ENCODE measurements at places on chromosomes 2 and 18. TPM values are rescaled to one million over a fixed set of nuclear protein-coding genes. Genes with fewer than 3 reads are reported as not detected.

DNA sequence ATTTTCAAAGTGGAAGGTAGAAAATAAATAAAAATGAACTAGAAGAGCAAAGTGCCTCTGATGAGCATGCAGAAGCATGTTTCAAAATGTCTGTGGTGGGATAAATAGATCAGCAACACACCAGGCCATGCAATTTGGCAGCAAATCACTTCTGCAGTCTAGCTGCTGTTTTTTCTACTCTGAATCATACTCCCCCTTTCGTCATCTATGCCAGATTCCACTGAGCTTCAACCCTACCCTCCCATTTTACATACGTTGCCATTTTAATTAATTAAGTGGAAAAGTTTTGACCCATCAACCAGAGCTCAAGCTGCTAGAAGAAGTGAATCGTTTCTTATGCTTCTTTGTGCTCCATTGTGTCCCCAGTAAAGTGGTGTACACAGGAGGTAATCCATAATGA is 79.3 kb downstream of the NRXN1 start:
- DNase-seq, result no peak

The RIT2 gene
- total RNA-seq, result not detected

DNA sequence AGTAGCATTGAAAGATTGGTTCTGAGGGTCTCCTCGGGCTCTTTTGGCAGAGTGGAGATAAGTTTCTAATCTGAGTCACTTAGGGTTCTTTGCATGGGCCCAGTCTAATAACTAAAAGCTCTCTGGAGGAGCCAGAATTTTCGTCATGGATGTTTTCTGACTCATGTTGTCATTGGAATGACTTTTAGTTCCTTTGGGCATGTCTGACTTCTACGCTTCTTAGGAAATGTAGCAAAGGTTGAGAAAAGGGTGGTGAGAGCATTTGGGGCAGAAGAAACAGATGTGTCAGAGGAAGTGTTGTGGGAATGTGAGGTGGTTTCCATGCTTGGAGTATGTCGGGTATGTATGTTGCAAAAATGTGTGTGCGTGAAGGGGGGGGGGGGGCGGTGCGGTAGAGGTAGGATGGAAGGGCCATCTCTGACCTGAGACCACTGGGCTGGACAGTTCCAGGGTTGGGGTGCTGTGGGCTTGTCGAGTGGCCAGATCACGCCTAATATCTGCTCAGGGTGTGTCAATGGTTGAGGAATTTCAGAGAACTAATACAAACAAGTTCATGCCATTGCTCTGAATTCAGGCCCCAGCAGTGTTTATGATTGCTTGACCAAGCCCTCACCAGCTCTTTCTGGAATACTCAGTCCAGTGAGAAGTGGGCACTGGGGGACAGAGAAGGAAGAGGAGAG is 26.9 kb downstream of the KLHL29 start:
- no peak for DNase-seq

DNA sequence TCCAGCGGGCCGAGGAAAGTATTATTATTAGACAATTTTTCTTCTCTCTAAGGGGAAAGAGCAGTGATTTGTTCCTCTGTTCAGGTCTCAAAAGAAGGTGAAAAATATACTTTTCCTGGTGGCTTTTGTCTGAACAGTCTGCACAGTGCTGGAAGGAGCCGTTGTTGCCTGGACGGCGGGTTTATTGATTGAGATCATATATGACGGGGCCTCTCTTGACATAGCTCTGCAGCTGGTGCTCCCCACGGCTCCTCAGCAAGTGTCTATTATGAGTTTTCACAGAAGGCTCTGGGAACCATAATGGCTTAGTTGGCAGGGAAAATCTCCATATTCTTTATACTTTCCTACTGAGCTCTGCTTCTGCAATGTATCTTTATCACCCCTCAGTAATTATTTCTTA is 42.9 kb downstream of the FSHR start:
- no peak for DNase-seq

DNA sequence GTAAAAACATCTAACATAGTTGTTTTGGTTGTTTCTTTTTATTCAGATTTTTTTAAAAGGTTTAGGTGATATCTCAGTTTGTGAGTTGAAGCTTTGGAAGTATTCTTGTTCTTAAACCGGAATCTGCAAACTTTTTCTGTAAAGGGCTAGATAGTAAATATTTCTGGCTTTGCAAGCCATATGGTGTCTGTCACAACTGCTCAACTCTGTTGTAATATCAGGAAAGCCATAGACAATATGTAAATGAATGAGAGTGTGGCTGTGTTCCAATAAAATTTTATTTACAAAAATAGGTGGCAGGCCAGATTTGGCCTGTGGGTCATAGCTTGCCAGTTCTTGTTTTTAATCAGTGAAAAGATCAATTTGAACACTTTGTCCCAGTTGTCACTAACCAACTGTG is 134.1 kb downstream of the CNTNAP5 start:
- no peak for DNase-seq

The PXDN gene
- total RNA-seq, result not detected

GRCh38 chr2:45778720-45779171 is 127.3 kb downstream of the PRKCE start:
- peak; percentile 82 for DNase-seq

- no peak for DNase-seq
Measured at GRCh38 chr2:181153886-181154285, 173.5 kb downstream of the UBE2E3 start.

DNA sequence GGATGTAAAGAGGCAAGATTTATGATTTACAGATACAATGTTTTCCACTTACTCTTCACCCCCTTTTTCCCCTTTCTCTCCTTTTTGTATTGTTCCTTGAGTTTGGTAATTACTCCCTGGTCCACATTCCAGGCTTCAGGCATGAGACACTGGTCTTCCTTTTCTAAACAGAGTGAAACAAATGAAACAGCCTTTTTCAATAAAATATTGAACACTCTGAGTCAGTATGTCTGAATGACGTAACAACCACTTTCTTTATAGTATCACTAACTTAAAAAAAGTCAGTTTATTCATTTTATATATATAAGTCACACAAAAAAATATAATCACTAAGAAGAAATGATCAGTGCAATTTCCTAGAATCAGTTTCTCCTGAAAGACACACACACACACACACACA is 79.7 kb downstream of the STRN start:
- no peak for DNase-seq

- DNase-seq, result no peak
Measured at GRCh38 chr2:218255446-218255845, 5.4 kb upstream of the GPBAR1 start.

The MC4R gene
- not detected for total RNA-seq

DNA sequence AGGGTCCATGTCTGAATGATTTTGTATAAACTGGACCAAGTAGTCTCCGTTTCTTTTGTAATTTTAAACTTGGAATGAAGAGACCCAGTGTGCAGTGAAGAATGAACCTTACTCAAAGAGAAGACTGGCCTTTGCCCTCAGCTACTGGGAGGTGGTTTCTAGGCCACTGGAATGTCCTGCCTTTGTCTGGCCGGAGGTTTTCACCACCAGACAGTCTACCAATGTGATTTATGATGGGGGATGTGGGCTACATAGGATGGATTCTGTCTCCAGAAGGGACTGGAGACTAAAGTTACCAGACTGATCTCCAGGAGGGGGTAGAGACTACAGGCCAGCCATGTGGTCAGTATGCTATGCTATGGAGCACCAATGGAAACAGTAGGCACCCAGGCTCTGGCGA is 42.8 kb upstream of the RAB31 start:
- DNase-seq, result no peak

DNA sequence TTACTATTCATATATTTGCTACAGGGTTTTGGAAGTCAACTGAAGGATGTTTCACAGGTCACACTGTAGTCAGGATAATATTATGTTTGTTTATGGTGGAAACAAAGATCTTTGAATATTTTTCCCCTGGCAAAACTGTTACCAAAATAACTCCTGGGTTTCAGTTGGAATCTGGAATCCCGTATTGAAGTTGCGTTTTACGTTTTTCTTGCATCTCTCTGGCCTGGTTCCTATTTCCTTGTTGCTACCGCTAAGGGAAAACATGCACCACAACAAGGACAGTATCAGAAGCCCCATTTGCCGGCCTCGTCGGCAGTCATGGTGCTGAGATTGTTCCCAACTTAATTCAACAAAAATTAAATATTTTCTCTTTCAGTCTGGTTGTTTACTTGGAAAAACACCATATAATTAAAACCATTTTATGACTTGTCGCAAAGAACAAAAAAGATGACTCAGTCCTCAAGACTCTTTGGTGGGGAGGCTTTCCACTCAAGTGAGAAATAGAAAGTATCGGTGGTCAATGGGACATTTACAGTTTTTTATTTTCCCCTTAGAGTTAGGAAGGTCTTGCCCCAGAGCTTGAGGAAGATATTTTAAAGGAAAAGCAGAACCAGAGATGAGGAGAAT is 42.3 kb downstream of the EN1 start:
- DNase-seq, result no peak

DNA sequence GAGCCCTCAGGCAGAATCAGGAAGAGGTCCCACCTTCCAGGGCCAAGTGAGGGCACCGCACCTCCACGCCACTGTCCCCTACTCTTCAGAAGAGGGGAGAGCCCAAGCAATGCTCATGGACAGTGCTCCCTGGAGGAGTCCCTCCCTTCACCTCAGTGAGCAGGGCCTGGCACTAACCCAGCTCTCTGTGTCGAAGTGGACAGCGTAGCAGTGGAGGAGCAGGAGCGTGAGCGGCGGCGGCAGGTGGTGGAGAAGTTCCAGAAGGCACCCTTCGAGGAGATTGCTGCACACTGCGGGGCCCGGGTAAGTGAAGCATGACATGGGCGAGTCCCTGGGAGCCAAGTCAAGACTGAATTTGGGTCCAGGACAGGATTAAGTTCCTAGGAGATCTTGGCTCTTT is 16.7 kb downstream of the POMC start:
- no peak for DNase-seq

GRCh38 chr2:63658176-63658968 is 69.6 kb downstream of the MDH1 start:
- no peak for DNase-seq

- no peak for DNase-seq
Measured at GRCh38 chr2:216807857-216808272, 52.0 kb downstream of the TNP1 start.

DNA sequence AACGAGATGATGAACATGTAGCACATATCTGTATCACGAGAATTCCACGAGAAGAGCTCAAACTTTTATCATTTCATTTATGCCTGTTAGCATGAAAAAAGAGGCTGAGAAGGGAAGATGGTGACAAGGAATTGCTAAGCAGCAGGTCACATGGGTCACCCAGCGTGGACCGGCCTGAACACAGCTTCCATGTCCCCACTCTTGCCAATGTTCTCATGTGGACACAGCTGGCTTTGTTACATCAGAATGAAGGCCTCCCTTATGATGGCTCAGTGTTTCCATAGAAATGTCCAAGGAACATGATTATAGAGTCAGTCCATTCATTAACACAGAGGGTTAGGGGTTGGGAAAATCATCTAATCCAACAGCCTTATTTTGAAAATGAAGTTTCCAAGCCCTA is 215.4 kb downstream of the CMPK2 start:
- no peak for DNase-seq
